Muscle of leg (tissue), 16 donors: ENCODE measurements at places on chromosomes 1 and 21. TPM values are rescaled to one million over a fixed set of nuclear protein-coding genes. Genes with fewer than 3 reads are reported as not detected.

GRCh38 chr1:195005338-195005737 is 1602.9 kb downstream of the KCNT2 start:
- no peaks in the 10 kb centered on the region for H3K4me1 ChIP-seq
- DNase-seq, result no peak
- no peaks in the 10 kb centered on the region for H3K27me3 ChIP-seq
- no peak overlapping the region for H3K27ac ChIP-seq
- no peak overlapping the region for H3K4me3 ChIP-seq

DNA sequence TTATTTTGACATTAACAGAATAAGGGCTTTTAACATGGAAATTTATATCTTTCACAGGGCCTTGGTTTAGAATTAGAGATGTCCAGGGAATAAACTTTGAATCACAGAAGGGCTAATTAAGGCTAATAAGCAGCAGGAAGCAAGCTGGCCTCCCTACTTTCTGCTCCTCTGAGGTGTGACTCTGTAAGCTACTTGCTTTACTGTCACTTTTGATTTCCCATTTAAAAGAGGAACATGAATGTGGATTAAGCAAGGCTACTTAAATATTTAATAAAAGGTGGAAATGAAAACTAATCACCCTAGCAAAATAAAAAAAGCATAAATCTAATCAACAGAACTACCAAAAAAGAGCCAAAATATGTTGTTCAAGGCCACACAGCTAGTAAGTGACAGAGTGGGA is 28.9 kb upstream of the CD5L start:
- H3K36me3 ChIP-seq, result no peaks in the 10 kb centered on the region
- no peak overlapping the region for H3K4me3 ChIP-seq
- no peaks in the 10 kb centered on the region for H3K27me3 ChIP-seq
- no peaks in the 10 kb centered on the region for H3K4me1 ChIP-seq

DNA sequence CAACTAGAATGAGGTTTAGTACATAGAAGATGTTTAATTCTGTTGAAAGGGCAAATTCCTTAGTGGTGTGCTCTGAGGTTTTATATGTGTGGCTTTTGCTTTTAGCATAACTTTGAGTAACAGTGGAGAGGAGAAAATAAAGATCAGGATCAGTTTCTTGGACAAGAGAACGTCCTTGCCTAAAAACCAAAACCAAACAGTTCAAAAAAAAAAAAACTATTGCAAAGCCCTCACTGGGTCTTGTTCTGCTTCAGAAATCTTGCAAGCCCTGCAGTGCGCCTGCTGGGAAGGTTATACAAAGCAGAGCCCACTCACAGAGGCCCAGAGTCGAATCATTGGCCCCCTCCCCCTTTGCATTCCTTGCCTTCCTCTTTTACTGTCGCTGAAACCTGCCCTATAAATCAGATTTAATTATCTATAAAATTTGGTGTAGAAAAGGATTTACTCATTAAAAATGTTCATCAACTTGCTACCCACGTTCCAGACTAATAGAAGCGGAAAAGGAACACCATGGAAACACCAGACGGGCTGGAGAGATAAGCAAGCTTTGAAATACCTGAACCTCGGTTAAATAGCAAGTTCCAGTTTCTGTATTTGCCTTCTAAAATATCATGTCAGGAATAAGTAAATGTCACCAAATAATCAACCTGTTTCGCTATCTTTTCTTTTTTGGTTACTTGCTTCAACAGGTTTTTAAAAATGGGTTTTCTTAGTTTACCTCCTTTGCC is 201.6 kb upstream of the PTBP2 start:
- no peak for DNase-seq
- H3K36me3 ChIP-seq, result no peaks in the 10 kb centered on the region

DNA sequence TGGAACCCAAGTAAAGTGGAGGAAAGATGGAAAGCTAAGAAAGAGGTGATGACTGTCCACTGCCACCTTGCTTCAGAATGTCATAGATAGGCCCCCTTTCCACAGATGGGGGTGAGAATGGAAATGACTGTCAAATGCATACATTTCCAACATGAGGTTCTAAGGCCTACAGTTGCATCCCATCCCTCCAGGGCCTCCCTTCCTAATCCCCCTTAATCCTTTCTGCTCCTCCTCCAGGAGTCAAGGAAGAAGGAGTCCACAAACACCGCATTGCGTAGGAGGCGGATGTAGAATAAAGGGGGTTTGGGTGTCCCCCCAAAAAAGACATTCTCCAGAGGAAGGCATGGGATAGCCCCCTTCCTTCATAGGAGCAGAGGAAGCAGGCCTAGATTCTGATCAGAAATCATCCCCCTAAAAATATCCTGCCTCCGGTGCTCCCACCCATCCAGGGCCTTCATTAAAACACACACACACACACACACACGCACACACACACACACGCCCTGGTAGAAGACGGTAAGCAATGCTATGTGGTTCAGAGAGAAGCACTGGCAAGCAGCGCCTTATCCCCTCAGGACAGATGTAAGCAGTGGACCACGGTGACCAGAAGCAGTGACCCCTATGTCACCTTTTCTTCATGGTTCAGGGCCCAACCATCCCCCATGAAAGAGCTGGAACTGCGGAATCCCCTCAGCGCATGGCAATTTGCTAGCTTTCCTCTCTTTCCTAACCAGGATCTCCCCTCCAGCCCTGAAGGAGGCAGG is 2.0 kb downstream of the SV2A start:
- no peak for DNase-seq
- peaks cover 16% of the 10 kb centered on the region for H3K4me1 ChIP-seq
- peaks cover 1% of the 10 kb centered on the region for H3K36me3 ChIP-seq
- no peak overlapping the region for H3K27ac ChIP-seq
- H3K4me3 ChIP-seq, result no peak overlapping the region

S100A7 gene
- not detected for total RNA-seq
